ENCODE measurements at places on chromosomes 6 and 20.

GRCh38 chr6:70668499-70668812, 773 bp downstream of the SMAP1 start:
- DNase-seq, result peak; percentile 38

DNA sequence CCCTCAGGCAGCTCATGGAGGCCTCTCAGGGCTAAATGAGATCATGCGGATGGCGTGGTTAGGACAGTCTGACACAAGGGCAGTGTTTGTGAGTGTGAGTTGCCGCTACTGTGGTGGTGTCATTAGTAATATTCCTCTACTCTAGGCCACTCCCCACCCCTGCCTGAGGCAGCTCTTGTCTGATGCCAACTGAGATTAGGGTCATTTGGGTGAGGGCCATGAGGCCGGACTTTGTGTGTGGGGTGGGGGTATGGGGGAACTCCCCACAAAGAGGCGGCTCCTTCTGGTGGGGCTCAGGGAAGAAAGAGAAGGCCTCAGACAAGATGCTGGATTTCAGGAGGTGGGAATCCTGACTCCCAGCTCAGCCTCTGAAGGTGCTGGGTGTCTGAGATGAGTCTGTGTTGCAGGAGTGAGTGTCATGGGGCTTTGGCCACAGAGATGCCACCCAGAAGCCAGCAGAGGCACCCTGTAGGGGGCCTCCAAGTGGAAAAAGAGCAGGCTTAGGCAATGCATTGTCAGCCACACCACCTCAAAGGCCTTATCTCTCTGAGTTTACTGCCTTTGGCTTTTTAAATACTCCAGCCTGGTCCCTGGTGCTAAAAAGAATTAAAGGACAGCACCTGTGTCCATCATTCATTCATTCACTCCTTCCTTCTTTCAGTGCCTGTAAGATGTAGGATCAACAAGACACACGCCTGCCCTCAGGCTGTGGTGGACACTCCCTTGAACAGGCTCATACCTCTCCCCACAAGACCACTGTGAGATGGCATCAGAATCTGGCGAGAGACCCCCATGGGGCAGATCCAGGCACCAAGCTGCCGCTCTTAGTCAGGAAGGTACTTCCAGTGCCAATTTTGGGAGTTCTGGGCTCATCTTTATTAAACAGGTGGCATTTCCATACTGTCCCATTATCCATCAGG, 175.2 kb downstream of the MRPL14 start:
- DNase-seq, result no peak

GRCh38 chr6:108996208-108996607, 98.4 kb downstream of the SESN1 start:
- DNase-seq, result no peak

DNA sequence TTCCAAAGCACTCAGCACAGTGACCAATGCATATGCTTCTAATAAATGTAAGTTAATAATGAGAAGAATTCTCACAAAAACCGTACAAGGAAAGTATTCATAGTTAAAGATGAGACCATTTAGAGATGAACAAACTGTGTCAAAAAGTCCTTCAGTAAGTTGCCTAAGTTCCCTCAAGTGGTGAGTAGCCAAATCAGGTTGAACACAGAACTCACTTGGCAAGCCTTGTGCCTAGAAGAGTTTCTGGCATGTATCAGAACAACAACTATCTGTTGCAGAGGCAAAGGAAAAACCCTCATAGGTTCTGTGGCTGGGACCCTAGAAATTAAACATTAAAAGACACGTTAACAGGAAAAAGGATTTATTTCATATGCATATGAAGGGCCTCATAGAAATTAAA, 129.6 kb upstream of the DOK5 start:
- DNase-seq, result no peak

DNA sequence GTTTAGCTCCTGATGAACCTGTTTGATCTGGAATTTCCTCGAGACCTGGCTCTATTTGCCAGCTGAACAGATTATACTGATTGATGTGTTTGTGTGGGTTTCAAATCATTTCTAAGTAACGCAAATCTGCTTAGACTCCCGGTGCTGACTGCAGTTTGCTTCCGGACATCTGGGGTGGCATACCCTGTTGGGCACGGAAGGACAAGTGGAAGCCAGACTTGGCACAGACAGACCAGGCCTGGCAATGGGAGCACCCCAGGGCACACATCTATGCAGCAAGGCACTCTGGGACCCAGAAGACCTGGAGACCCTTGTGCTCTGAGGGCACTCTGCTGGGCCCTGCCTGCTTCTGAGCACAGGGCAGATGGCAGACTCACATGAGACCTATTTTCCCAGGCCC, 433.7 kb upstream of the CHD6 start:
- DNase-seq, result no peak

DNA sequence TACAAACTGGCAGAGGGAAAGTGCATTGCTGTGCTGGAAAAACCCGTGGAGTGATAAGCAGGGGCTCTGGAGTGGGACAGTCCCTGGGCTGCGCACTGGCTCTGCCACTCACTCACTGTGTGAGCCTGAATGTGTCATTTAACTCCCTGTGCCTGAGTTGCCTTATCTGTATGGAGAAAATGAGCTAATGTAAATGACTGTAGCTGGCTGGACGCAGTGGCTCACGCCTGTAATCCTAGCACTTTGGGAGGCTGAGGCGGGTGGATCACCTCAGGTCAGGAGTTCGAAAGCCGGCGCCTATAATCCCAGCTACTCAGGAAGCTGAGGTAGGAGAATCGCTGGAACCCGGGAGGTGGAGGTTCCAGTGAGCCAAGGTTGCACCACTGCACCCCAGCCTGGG, 18.4 kb upstream of the RPN2 start:
- DNase-seq, result no peak

DNA sequence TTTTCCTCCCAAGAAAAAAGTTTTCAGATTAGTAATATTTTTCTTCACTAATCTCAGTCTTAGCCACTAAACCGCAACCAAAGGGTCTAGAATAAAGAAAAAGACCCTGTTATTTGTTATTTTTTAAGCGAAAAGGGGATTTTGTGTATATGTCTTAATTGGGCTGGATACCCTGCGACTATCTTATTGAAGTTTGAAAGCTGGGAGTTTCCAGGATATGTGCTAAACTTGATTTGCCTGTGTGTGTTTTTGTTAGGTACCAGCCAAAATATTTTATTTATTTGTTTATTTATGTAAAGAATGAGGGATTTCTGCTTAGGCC, 52.4 kb downstream of the TNFAIP3 start:
- no peak for DNase-seq

GRCh38 chr6:2831392-2831791, 10.3 kb downstream of the SERPINB1 start:
- no peak for DNase-seq

DNA sequence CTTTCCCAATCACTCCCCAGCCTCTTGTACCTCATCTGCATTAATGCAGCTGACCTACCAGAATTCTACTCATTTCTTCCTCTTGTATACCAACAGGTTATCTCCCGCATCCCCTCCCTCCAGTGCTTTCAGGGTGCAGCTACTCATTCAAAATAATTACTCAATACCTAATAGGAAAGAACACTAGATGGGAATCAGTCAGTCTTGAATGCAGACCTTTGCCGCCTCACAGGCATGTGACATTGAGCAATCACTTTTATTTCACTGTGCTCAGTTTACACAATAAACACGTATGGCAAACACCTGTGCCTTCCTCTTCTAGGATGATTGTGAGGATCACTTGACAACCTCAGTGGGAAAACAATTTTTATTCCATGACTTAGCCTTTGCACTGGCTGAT, 13.3 kb downstream of the ZSCAN31 start:
- no peak for DNase-seq

GRCh38 chr6:14862845-14863244, 383.0 kb upstream of the JARID2 start:
- DNase-seq, result no peak

DNA sequence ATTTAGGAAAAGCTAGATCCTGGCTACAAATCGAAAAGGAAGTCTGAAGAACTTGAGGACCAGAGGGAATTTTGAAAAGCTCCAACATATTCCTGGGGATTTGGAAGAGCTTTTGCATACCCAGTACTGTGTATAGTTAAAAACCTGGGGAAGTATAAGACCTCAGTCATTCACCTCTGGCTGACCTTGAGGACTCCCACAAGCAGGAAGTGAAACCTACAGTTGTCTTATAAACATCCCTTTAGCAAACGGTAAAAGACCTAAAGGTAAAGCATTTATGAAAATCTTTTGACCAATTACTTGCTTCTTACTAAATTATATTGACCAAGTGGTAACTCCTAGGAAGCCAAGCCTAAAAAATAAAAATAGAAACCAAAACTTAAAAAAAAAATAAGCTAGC, 175.0 kb downstream of the HAO1 start:
- DNase-seq, result no peak

DNA sequence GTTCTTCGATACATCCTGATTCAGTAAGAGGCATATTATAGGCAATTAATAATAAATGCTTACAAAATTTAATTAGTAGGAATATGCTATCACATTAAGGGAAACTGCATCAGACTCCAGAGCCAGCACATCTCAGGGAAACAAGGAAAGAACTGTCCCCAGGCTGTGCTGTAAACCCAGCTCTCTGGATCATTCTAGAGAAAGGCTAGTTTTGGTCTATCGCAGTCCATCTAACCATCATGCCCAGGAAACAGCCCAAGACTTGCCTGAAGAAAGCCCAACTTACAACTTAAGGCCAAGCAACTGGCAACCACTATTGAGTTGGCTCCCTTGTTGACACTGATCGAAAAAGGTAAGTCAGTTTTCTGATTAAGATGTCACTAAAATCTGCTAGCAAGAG, 11.3 kb downstream of the MAP3K5 start:
- no peak for DNase-seq

All from dorsolateral prefrontal cortex (tissue), 122 donors.